Activated naive CD4-positive, alpha-beta T cell treated with anti-CD3 and anti-CD28 coated beads for 36 hours (primary cell): ENCODE measurements at places on chromosomes 11 and 22.
A peak's percentile ranks its signal among the peaks of the same experiment; 100 is the strongest.

DNA sequence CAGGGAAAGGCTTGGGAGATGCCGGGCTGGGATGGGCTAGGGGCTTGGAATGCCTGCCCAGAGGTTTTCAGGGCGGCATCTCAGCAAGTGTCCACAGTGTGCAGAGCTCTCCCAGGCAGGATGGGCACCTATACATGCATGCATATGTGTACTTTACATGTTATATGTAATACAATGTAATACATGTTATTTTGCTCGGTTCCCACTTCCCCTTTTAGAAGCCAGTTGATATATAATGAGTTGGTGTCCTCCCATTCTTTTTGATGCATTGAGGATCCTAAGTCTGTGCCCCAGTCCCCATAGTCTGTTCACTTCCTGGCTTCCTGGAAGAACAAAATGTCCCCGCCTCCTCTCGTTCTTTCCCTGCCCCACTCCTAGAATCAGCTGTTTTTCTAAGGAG, 20.1 kb upstream of the EIF3D start:
- no peak for DNase-seq

DNA sequence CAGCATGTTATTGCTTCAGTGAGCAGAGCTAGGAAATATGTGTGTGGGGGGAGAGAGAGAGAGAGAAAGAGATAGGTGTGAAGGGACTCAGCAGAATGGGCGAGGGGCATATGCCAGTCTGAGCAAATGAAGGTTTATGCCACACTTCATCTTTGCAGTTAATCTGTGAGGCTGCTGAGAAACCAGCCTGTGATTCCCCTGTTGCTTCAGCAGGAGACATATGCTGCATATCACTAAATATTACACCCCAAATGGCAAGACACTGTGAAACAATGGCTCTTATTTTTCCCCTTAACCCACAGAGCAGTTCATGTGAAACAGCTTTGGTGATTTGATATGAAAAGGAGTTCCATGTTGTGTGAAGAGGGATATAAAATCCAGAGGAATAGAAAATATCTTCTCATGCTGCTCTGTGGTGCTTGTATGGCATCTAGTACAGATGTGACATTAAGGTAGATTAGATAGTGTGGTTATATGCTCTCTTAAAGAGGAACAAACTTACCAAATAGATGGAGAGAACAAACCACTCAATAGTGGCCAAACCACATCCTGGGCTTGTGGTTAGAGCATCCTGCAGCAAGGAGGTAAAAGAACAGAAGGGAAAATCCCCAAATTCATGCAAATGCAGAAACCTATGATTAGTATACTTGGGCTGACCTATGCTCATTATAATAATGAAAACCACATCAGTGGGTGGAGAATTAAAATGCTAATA, 864.2 kb downstream of the FAM181B start:
- DNase-seq: peak; percentile 99

- DNase-seq: no peak
These were observed 13.5 kb downstream of the NUMA1 start for GRCh38 chr11:72066855-72067254.

DNA sequence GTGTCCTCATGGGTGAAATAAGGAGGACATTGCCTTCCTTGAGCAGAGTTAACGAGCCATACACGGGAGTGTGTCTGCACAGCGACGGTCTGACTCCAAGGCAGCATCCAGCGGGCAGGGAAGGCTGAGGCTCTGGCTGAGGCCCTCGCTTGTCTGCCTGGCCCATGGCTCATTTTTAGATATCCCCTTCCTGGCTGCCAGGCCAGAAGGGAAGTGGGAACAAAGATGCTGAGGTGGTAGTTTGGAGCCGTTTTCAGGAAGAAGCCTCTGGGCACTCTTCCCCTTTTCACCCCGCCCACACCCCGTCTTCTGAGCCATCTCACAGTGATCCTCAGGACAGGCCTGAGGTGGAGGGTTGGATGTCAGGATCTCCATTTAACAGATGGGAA, 3.0 kb upstream of the SLCO2B1 start:
- no peak for DNase-seq

- DNase-seq: no peak
These were observed 523 bp upstream of the ARHGAP42 start for GRCh38 chr11:100686476-100687053.

DNA sequence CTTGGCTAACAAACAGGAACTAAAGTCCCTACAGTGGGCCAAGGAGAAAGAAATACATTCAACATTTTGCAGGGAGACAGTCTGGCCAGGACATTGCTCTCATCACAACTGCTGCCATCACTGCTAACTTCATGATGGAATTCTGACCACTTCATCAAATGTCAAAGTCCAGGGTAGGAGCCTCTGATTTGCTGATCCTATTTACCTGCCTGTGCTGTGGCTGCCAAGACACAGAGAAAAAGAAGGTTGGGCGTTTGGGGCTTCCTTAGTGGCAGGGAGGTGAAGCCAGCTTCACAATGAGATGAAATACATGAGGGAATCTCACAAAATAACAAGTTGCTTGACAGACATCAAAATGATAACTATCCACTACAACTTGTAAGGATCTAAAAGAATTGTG, 343.9 kb upstream of the CADM1 start:
- no peak for DNase-seq
